ENCODE measurements at places on chromosomes 11 and 22. TPM values are rescaled to one million over a fixed set of nuclear protein-coding genes. Genes with fewer than 3 reads are reported as not detected.

GRCh38 chr22:19463491-19464469 lies 15.2 kb downstream of the UFD1 start:
- no peak overlapping the region for H3K4me3 ChIP-seq
- DNase-seq, result no peak
- H3K27ac ChIP-seq, result no peak overlapping the region
- H3K27me3 ChIP-seq, result no peaks in the 10 kb centered on the region

GRCh38 chr11:19181531-19182261 lies 20.1 kb downstream of the CSRP3 start:
- DNase-seq, result no peak
- H3K4me3 ChIP-seq, result no peak overlapping the region
- H3K4me1 ChIP-seq, result no peaks in the 10 kb centered on the region
- no peak overlapping the region for H3K27ac ChIP-seq
- no peaks in the 10 kb centered on the region for H3K27me3 ChIP-seq

The RFPL1 gene
- total RNA-seq, result not detected

DNA sequence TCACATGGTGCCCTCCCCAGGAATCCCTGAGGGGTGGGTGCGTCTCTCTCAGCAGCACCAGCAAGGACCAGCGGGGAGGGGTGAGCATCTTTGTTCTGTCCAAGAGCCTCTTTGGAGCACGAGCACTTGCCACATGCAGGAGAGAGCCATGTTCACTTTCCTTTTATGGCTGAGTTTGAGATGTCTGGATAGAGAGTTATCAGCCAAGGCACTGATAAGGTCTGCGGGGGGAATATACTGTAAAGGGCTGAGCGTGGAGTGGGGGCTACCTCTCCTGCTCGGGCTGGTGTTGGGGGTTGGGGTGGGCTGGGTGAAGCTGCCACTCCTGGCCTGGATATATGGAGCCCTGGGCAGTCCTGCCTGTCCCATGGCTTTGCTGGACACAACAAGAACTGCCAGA lies 34.9 kb upstream of the CCDC188 start:
- no peak overlapping the region for H3K4me3 ChIP-seq
- H3K4me1 ChIP-seq, result peaks cover 3% of the 10 kb centered on the region
- H3K27ac ChIP-seq, result no peak overlapping the region
- no peak for DNase-seq
- H3K36me3 ChIP-seq, result no peaks in the 10 kb centered on the region

DNA sequence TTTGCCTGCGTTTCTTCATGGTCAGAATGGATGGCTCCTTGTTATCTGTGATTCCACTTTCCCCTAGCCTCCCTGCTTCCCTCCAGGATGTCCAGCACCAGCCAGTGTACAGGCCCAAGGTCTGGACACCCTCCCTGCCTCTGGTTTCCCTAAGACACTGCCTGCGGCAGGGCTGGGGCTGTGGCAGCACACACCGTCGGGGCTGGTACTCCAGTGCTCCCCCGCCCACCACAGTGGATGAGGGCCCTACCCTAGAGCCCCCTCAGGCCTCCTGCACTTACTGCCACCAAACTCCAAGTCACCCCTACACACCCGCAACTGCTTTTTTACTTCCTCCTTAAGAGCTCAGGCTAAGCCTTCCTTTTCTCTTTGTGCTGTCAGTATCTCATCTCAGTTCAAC lies 28.9 kb downstream of the ZNF214 start:
- H3K27ac ChIP-seq, result no peak overlapping the region
- no peak for DNase-seq
- no peaks in the 10 kb centered on the region for H3K4me1 ChIP-seq
- no peaks in the 10 kb centered on the region for H3K27me3 ChIP-seq
- no peaks in the 10 kb centered on the region for H3K36me3 ChIP-seq
- no peak overlapping the region for H3K4me3 ChIP-seq

GRCh38 chr11:44990665-44991064 lies 40.0 kb upstream of the TP53I11 start:
- no peaks in the 10 kb centered on the region for H3K36me3 ChIP-seq
- no peak for DNase-seq
- H3K27ac ChIP-seq, result no peak overlapping the region
- H3K4me3 ChIP-seq, result no peak overlapping the region
- peaks cover 2% of the 10 kb centered on the region for H3K27me3 ChIP-seq

The SNX32 gene
- 1.6 TPM for total RNA-seq
